NCI-H2081 (cell line): ENCODE measurements at places on chromosomes 2 and 18.

- DNase-seq: no peak
Observed at GRCh38 chr2:100029460-100029859, 112.9 kb downstream of the AFF3 start.

DNA sequence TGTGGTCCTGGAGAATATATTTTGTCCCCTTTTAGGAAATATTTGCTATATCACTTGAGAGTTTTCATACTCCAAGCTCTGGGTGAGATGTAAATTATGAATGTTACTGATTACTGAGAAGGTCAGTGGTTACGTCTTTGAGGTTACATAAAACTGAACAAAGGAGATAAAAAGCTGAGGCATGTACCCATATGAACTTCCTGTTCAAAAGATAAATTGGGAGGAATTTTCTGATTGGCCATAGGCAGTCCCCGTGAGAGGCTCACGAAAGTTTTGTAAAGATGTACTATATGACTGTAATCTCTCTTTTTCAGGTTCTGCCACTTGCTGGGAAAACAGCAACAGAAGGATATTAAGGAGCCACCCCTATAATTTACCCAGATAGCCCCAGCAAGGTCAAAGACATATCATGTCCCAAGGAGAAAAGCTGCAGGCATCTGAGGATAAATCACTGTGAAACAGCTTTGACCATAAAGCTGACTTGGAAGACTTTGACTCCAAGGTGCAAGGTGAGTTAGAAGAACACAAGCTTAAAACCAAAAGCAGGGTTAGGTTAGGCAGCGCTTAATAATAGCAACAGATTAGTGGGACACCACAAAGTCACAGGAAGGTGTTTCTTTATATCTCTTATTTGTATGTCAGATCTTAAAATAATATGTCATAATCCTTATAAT is 90.4 kb downstream of the OSBPL6 start:
- DNase-seq: no peak

GRCh38 chr2:148528356-148529064 is 116.0 kb upstream of the EPC2 start:
- DNase-seq: no peak

GRCh38 chr2:199804831-199805230 is 46.2 kb downstream of the FTCDNL1 start:
- DNase-seq: no peak

GRCh38 chr2:135086222-135086621 is 34.1 kb downstream of the RAB3GAP1 start:
- no peak for DNase-seq

DNA sequence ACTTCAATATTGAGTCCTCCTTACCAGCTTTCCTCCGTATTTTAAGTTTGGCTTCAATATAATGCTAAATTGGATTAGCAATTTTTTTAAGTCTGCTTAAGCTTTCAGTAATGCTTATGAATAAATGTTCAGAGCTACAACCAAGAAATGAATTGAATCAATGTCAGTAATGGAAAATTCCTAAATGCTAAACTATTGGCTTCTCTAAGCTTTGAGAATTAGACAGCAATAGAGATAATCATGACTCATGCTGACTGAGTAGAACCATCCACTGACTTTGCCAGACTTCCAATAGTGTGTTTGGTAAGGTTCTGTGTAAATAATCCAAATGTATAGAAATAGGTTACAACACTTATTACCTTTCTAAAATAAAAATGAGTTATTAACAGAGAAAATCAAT is 8.9 kb upstream of the PDE1A start:
- DNase-seq: no peak

- DNase-seq: no peak
Observed at GRCh38 chr18:31563778-31564177, 27.9 kb upstream of the TTR start.

GRCh38 chr2:86201671-86202335 is 2.5 kb downstream of the MRPL35 start:
- DNase-seq: no peak

- DNase-seq: no peak
Observed at GRCh38 chr18:8424481-8424880, 184.8 kb upstream of the RAB12 start.

DNA sequence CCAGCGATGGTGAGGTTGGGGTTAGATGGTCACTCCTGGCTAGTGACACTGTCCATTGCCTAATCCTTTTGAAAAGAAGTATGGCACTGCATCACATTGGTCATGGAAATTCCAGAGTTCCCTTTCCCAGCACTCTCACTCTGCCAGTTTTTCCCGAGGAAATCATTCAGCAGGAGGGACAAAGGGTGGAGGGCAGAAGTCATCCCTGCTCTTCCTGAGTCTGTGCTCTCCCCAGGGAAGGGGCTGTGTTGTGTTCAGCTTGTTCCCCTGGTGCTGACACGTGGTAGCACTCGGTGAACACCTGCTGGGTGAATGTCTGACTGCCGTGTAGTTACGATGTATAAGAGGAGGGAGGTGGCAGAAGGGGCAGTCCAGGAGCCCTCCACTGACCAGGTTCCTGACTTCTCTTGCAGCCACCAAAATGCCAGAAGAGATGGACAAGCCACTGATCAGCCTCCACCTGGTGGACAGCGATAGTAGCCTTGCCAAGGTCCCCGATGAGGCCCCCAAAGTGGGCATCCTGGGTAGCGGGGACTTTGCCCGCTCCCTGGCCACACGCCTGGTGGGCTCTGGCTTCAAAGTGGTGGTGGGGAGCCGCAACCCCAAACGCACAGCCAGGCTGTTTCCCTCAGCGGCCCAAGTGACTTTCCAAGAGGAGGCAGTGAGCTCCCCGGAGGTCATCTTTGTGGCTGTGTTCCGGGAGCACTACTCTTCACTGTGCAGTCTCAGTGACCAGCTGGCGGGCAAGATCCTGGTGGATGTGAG is 21.6 kb downstream of the STEAP3 start:
- DNase-seq: no peak

DNA sequence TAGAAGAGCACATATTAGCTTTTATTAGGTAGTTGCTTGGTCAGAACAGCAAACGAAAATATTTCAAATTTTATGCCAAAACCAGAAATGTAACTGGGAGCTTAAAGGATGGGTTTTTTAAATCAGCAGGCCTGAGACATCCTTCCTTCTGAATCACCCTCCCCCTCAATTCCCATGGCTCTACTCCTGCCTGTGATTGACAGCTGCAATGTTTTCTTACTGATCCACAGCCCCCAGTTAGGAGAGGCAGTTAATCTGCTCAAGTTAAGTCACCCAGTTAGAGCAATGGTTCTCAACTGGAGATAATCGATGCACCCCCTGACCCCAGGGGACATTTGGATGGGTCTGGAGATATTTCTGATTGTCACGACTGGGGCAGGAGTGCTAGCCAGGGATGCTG is 24.9 kb downstream of the KCTD18 start:
- no peak for DNase-seq

DNA sequence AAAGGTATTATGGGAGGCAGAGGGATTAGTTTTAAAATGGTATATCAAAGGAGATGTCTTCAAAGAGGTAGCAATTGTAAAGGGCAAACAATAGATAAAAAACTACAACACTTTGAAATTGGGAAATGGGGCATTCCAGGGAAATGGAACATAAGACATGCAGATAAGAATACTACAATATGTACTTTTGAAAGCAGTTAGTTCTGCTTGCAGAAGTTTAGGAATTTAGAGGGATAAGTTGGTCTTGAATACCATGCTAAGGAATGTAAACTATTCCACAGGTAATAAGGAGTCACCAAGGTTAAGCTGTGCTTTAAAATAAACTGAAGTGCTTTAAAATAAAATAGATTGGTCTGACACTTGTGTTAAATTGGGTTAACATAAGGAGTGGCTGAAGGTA is 571.7 kb upstream of the ACVR2A start:
- no peak for DNase-seq

GRCh38 chr2:222872551-222872950 is 11.7 kb downstream of the ACSL3 start:
- DNase-seq: no peak

DNA sequence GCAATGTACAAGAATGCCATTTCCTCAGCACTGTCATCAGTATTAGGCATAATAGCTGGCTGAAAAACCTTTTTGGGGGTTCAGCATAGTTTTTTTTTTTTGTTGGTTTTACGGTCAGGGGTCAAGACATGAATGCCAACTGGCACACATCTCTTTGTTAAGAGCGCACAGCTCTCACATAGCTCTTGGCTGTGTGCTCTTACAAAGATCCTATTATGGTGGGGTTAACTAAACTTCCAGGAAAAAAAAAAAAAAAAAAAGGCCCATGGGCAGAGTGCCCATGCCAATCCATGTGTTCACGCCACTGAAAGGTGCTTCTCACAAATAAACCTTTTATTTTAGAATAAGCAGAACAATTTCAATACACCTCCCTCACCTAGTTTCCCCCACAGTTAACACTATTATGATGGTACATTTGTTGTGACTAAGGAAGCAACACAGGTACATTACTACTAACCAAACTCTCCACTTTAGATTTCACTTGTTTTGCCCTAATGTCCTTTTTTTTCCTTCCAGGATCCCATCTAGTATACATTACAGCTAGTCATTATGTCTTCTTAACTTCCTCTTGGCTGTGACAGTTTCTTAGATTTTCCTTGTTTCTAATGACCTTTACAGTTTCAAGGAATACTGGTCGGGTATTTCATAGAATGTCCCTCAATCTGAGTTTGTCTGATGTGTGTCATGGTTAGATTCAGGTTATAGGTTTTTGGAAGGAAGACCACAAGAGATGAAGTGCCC is 56.3 kb downstream of the C2orf74 start:
- DNase-seq: no peak

DNA sequence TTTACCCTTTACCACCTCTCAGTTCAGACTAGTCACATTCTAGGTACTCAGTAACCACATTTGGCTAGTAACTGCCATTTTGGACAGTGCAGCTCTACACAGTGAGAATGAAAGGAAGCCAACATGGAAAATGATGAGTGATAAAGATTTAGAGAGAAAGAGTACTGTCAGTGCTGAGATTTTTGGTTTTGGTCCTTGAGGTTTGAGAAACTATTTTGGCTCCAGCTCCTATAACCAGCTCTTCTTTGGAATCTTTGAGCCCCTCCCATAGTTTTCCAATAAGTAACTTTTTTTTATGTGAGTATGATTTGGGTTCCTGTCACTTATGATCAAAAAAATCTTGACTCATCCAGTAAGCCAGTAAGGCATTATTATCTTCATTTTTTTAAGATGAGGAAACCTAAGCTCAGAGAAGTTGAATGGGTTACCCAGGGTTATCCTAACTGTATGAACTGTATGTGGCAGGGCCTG is 173.0 kb downstream of the BABAM2 start:
- DNase-seq: no peak

- DNase-seq: no peak
Observed at GRCh38 chr2:60064687-60065389, 488.6 kb downstream of the BCL11A start.

DNA sequence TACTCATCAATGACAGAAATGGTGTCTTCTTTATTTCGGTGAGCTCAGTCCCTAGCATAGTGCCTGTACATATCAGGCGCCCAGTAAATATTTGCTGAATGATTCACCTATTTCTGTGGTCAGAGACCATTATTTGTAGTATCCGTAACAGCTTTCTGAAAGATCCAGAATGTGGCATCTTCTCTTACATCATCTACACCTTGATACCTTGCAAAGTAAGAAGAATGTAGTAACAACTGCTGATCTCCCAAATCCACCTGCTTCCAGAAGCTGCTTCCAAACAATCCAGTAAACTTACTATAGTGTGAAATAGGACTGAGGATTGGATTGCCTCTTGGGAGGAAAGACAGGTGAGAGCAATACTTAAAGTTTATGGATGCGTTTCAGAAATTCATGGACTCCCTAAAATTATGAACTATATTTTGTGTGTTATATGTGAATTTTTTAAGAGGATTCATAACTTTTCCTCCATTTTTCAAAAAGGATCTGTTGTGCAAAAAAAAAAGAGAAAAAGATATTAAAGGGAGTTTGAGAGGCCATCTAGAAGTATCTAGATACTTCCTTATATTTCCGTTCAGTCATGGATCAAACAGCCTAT is 945 bp upstream of the ASXL2 start:
- DNase-seq: no peak

GRCh38 chr2:132595186-132595585 is 74.8 kb downstream of the LYPD1 start:
- DNase-seq: no peak

GRCh38 chr2:5794012-5794411 is 101.8 kb downstream of the SOX11 start:
- no peak for DNase-seq

- DNase-seq: no peak
Observed at GRCh38 chr18:34741401-34741800, 31.3 kb downstream of the DTNA start.

- DNase-seq: no peak
Observed at GRCh38 chr2:213763354-213763753, 479.1 kb downstream of the SPAG16 start.

DNA sequence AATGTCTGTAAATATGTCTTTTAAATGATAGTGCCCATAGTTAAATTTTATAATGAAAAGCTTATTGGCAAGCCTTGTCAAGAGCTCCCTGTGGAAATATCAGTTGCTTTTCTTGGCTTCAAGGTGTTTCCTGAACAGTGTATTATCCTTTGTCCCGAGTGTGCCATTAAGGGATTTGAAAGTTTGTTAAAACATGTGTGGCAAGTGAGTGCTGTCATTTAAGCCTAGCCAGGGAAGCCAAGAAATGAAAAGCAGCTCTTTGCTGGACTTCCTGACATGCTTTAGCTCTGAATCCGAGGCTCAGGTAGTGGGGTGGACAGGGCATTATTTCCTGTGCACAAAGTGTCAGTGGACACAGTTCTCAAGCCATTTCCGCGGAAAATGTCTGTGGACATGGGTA is 111.5 kb downstream of the DIS3L2 start:
- no peak for DNase-seq

DNA sequence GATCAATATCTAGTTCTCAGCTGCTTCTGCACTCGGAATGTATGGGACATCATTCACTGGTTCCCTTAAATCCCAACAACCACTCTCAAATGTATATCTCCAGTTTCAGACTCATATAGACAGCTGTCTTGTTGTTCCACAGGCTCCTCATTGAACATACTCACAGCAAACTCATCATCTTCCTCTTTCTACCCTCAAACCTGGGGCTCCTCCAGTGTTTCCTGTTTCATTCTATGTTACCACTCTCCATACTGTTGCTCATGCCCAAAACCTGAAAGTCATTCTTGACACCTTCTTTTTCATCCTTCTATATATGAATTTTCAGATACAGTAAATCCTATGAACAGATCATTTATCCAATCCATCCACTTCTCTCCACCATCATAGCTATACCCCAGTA is 18.7 kb upstream of the REL start:
- no peak for DNase-seq

- no peak for DNase-seq
Observed at GRCh38 chr2:152648336-152648735, 68.9 kb downstream of the PRPF40A start.

GRCh38 chr2:181954538-181954883 is 31.1 kb upstream of the PPP1R1C start:
- no peak for DNase-seq

GRCh38 chr2:202185156-202185555 is 53.2 kb downstream of the SUMO1 start:
- DNase-seq: no peak

- DNase-seq: no peak
Observed at GRCh38 chr18:9609190-9609589, 5.2 kb downstream of the PPP4R1 start.

GRCh38 chr2:19369341-19369955 is 11.0 kb upstream of the OSR1 start:
- DNase-seq: peak; percentile 16

- DNase-seq: no peak
Observed at GRCh38 chr2:179569831-179570233, 291.6 kb downstream of the ZNF385B start.
